ENCODE measurements at places on chromosomes 3 and 15.

DNA sequence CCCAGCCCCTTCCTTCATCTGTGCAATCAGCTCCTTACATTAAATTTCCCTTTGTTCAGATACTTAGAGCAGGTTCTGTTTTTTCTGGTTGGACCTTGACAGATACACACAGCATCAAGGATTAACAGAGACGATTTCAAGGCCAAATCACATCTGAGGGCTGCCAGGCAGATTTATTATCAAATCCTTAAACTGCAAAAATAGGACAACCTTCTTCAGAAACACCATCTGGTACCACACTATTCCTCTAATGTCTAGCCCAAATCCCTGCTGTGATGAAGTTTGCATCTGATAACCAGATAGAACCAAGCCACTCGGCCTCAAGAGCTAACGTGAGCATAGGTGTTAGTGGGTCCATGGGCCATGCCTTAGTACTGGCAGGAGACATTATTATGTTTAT is 250.7 kb upstream of the PROK2 start:
- no peak for DNase-seq

DNA sequence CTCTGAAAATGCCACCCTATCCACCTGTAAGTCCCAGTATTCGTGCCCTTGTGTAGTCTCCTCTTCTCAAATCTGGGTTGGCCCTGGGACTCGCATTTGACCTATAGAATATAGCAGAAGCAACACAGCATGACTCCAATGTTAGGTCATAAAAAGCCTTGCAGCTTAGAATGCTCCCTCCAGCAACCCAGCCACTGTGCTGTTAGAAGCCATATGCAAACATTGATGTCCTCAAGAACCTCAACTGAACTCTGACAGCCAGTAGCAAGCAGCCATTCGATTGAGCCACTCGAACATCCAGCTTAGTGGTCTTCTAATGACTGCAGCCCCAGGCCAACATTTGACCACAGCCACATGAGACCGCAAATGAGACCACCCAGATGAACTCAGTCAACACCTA is 26.6 kb downstream of the MECOM start:
- no peak for DNase-seq

GRCh38 chr3:9216736-9217135 is 32.7 kb downstream of the SRGAP3 start:
- no peak for DNase-seq

DNA sequence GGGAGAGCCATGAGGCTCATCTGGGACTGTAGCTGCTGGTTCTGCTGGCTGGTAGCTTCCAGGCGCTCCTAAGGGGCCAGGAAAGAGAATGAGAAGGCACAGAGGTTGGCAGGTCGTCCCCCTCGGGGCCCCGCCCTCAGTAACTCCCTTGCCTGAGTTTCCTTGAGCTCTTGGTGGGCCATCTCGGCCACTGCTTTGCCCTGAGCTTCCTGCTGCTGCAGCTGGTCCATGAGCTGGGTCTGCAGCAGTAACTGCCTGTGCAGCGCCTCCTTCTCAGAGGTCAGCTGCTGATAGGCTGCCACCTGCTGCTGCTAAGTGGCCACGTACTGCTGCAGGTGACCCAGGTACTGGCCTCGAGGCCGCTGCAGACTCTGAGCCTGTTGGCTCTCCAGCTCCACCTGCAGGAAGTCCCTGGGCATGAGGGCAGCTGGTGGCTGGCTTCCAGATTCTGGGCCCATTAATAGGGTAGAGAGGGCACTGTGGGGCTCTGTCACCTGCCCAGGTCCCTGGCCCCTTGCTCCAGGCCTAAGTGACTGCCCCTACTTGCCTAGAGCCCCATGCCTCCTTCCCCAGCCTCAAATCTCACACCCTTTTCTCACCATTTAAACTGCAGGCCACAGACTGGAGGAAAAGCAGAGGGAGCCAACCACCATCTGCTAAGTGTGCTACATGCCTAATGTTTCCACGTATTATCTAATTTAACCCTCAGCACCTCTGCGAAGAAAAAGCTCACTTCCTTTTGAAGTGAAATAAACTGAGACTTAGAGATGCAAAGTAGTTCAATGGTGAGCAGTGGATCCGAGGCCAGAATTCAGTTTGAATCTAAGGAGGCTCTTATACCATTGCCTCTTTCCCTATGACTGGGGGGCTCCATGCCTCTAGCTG is 10.8 kb upstream of the VPS33B start:
- no peak for DNase-seq

- no peak for DNase-seq
Observed at GRCh38 chr3:147397875-147398812, 8.2 kb downstream of the ZIC4 start.

- DNase-seq, result no peak
Observed at GRCh38 chr3:166455744-166456143, 618.5 kb upstream of the BCHE start.

DNA sequence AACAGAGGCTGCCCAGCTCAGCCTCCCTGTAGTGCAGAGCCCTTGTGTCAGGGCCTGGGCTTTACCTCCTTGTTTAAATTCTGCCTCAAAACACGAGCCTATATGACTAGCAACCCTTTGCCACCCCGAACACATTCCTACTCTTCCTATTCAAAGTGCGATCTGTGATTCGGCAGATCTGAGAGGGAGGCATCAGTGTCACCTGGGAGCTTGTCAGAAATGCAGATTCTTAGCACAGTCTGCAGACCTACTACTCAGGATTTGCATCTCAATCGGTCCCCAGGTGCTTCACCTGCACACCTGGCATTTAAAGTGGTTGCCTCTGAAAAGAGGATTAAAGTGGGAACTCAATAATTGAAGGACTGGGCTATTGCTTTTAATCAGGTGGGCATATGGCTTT is 273.2 kb upstream of the TOPAZ1 start:
- no peak for DNase-seq

DNA sequence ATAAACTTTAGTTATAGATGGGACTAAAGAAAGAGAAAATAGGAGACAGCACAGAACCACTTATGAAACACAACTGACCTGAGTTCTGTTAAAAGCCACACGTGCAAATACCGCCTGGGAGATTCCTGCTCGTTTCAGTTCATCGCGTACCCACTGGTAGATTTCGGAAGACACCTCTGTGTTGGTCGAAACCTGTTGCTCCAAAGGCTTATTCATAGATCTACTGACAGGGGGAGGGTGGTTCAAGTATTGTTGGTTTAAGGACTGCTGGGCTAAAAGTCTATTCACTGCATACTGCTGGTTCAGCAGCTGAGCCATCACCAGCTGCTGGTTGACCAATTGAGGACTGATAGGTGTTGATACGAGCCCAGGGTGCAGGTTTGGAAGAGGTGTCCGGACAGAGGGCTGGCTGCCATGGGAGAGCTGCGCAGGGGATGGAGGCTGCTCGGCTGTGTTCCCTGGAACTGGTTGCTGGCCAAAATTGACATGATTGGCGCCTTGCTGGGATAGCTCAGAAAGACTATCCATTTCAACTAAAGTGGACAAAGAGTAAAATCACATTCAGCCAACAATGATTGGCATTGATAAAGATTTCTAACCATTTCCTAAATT is 30.6 kb downstream of the SATB1 start:
- no peak for DNase-seq

DNA sequence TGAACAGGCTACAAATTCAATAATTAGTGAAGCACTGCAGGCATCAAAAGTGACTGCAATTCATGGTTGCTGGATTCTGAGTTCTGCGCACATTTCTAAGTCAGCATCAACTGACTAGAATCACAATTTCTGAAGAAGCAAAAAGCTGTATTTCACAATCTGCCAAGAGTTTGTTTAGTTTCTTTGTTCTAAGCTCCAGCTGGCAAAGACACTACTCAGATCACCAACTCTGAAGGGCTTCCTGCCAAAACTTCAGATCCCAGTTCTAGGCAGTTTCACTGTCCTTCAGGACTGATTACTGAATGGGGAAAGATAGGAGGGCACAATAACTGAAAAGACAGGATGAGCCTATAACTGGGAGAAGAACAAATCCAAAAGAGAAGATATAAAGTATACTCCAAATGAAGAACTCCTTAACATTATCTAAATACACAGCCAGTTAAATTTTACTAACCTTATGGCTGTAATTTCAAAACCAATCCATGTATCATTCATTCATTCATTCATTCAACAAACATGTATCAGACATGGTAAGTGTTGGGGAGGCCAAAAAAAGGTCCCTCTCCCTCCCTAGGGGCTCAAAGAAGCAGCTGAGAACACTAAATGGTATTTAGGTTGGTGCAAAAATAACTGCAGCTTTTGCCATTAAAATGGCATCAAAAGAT is 17.1 kb downstream of the TJP1 start:
- peak; percentile 56 for DNase-seq

DNA sequence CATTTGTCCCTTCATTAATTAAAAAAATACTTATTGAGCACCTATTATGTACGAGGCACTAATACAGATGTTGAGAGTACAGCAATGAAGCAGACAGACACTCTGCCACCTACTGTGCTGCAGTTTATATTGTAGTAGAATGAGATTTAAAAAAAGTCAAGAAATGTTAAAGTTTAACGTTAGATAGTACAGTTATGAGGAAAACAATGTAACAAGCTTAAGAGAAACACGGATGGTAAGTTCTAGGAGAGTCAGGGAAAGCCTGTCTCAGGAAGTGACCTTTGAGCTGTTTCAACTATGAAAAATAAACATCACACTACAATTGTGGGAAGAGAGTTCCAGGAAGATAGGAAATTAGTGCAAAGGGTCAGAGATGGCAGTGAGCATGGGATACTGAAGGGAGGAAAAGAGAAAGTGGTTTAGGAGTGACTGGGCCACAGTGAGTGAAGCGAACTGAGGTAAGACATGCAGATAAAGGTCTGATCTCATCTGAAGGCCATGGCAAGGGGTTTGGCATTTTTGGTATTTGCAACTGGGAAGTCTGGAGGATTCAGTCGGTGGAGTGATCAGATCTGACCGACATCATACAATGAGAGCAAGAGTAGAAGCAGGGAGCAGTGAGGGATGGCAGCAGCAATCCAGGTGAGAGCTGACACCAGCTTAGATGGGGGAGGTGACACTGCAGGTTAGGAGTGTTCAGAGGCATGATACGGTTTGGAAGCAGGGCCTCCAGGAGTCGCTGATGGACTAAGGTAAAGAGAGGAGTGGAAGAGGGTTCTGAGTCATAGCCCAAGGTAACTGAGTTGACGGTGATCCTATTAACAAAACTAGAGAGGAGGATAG is 28.5 kb downstream of the PLSCR4 start:
- DNase-seq, result no peak

DNA sequence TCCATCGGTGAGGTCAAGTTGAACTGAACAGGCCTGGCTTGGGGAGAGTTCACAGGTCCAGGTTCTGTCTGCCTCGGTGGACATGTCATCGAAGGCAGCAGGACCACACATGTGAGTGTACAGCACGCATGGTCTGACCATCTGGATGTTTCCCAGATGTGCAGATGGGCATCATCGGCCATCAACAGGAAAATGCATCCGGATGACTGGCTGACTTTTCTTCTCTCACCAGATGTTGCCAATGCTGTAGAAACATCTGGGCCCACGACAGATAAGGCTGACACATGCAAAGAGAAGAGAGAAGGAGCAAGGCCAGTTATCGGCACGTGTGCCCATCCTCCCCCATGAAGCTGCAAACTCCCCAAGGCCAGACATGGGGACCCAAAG is 45.1 kb downstream of the NOX5 start:
- no peak for DNase-seq

DNA sequence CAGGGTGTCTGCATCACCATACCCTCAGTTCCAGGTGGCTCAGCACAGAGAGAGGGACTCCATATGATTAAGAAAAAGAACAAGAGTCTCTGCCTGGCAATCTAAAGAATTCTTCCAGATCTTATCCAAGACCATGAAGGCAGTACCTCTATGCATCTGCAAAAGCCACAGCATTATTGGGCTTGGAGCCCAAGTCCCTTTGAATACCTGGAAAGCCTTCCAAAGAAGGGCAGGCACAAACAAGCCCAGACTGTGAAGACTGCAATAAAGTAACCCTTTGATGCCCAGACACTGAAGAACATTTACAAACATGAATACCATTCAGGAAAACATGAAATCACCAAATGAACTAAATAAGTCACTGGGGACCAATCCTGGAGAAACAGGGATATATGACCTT is 60.9 kb upstream of the DIPK2A start:
- DNase-seq, result no peak

DNA sequence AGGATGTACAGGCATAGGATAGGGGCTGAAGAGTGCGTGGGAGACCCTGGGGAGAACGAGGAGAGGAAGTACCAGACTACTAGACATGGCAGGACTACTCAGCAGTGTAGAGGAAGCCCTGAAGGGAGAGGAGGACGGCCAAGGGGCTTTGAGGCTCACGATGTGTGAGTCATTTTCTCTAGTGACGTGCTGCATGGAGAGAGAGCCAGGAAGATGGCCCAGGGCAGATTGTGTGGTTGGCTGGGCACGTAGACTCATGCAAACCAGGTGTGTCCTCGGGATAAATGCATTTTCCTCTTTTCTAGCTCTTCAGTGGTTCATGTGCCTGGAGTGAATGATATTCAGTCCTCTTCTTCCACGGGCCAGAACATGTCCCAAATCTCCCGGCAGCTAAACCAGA is 115.0 kb upstream of the ABHD17C start:
- DNase-seq, result no peak

DNA sequence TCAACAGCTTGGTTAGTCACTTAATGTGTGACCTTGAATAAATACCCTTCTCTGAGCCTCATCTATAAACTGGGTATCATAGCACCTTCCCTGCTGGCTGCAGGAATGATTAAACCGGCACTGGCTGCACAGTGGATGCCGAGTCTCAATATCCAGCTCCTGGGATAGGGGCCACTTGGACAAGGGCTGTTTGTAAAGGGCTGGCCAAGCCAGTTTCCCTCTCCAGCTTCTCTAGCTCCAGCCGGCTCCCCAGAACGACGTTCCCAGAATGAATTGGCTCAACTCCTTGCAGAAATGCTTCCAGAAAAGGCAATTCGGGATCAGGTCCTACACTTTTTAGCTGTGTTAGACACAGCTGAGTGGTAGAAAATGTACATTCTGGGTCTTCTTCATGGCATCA is 58.8 kb downstream of the LSM3 start:
- DNase-seq, result no peak

- no peak for DNase-seq
Observed at GRCh38 chr3:140236836-140237501, 302.0 kb downstream of the CLSTN2 start.

DNA sequence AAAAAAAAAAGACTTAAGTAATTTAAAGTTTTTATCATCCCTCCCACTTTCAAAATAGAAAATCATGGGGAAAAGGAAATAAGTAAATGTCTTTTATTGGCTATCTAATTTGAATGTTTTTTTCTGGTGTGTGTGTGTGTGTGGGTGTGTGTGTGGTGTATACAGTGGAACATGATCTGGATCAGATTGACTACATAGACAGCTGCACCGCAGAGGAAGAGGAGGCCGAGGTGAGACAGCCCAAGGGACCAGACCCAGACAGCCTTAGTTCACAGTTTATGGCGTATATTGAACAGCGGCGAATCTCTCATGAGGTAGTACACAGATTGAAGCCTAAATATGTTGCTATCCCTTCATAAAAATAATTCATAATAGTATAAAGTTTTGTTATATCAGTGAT is 44.5 kb downstream of the LRCH3 start:
- DNase-seq, result no peak

GRCh38 chr3:32237670-32238452 is 619 bp upstream of the CMTM8 start:
- peak; percentile 25 for DNase-seq

All from AG08396 (cell line).